ENCODE measurements at places on chromosomes 13 and 19.

DNA sequence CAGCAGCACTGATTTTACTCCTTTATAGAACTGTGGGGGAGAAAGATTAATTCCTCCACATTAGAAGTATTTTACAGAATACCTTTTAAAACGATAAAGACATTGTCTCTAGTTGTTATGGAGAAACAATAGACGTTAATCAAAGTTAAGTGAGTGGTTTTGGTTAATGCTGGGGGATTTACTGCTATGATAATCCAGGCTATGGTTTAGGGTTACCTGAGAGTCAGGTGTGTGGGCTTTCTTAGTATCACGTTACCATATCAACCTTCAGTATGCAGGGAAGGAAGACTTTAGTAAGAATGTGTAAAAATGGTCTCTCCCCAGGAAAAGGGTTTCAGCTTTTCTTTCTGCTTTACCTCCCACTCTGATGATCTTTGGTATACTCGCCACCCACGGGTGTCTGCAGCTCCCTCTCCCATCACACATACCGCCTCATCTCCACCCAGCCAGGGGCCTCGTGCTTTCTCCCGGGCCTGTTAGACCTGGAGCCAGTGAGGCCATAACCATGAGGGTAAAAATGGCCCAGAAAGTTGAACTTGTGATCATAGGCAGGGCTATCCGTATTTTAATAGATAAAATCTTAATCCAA, 45.6 kb upstream of the WDFY2 start:
- DNase-seq: no peak

DNA sequence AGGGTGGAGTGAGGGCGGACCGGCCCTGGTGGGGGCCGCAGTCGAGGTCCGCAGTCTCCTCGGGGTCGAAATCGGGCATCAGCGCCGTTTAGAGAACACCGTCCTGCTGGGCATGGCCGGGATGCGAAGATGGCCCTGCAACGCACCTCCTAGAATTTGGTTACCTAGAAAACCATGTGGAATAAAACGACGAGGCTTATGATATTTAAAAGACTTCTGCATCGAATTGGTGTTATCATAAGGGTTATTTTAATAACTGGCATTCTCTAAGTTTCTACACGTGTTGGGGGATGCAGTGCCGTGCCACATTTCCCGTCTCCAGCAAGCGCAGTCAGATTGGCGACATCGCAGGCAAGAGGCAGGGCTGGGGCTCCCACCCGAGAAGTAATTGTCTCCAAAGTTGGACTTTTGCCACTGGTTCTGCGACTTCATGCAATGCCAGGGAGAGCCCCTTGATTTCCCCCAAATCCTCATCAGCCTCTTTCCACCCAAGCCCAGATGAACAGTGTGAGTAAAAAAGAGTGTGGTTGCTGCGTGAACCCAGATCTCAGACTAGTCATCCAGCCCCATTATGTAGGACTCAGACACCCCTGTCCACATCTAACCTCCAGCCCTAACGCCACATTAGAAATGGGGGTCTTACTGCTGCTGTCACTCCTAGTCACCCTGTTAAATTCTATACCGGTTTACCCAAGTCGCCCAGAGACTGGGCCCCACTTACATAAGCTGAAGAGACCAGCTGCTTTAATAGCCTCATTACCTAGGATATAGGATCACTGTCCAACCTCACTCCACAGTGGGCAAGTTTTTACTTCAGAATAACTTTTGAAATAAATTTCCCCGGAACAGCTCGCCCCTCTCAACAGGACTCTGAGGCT, 571 bp upstream of the DHRS12 start:
- peak; percentile 60 for DNase-seq

DNA sequence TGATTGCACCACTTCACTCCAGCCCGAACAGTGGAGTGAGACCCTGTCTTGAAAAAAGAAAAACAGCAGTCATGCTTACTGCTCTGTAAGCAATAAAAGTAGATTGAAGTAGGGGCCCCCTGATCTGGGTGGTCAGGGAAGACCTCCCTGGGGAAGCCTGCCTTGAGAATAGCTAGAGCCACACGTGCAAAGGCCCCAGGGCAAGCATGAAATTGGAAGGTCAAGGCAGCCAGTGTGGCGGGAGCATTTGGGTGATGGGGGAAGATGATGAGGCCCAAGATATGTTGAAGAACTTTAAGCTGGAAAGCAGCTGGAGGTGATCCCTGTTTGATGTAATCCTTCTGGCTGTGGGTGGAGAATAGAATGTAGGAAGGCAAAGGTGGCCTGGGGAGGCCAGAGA, 104.4 kb downstream of the SIPA1L3 start:
- DNase-seq: no peak

GRCh38 chr13:109746364-109746763, 40.0 kb downstream of the IRS2 start:
- DNase-seq: no peak

DNA sequence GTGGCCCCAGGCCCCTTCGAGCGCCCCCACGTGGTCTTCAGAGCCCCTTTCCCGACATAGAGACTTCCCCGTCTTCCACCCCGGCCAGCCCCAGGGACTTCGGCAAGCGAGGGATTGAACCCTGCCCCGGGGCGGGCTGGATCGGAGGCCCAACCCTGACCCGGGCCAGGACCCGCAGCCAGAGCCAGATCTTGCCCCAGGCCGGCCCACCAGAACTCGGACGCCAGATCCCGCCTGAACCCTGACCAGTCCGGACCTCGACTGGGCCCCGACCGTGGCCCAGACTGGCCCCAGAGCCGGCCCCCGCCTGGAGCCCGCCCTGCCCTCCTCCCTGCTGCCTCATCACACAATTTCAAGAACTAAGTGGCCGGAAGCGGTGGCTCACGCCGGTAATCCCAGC, 253 bp upstream of the TPTE2 start:
- DNase-seq: no peak

- no peak for DNase-seq
Measured at GRCh38 chr19:36838784-36839324, 667 bp upstream of the ZNF790 start.

DNA sequence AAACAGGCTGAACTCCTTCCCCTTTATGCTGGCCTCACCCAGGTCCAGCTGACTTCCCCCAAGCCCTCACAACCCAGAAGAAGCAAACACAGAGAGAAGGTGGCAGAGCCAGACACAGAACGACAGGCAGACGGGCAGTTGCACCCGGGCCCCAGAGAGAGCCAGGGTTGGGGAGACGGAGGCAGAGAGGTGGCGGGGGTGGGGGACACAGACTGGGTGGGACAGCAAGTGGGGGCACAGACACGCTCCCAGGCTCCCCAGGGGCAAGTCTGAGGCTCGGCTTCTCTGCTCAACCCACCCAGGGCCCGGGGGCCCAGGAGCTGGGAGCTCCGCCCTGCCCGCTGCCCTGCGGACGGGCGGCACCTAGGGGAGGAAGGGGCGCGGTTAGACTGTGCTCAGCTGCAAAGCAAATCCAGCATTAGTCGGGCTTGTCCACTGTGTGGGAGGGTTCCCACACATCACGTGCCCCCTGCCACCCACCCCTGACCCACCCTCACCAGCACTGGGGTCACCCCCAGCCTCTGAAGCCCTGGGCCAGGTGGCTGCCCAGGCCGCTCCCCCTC, 31.3 kb upstream of the ASF1B start:
- DNase-seq: peak; percentile 37

DNA sequence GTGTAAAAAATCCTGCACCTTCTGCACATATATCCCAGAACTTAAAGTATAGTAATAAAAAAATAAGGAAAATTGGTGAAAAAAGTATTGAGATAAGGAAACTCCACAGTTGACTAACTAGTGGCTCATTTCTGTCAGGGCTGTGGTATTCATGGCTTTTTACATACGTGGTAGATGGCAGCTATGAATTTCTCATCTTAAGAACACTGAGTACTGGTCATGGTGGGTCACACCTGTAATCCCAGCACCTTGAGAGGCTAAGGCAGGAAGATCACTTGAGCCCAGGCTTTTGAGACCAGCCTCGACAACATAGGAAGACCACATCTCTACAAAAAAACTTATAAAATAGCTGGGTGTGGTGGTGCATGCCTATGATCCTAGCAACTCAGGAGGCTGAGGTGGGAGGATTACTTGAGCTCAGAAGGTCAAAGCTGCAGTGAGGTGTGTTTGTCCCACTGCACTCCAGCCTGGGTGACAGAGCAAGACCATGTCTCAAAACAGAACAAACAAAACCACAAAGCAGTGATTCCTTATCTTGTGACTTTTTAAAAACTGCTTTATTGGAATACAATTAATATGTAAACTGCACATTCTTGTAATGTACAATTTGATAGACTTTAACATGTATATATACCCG, 16.8 kb downstream of the SLAIN1 start:
- no peak for DNase-seq

DNA sequence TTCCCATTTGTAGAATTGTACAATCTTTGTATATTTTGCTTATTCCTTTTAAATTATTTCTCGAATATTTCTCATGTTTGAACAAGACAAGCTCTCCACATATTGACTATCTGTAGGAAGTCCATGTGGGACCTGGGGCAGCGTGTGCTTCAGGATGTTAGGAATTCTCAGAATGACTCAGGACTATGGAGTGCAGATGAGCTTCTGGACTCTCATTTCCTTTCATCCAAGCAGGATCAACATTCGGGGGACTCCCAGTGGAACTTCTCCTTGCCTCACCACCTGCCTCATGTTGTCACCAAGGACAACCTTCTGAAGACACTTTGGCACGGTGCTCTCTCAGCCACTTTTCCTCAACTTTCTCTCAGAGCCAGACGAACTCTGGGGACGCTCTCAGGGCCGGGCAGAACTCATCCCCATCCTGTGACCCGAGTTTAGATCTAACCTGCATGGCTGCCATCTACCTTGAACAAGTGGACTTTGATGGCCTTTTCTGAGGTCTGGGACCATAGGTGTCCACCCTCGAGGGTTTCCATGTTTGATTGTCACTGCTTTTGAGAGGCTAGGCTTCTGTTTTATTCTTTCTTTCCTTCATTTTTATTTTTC, 441.7 kb downstream of the IRS2 start:
- no peak for DNase-seq

- DNase-seq: no peak
Measured at GRCh38 chr19:7682175-7682855, 1.7 kb downstream of the TRAPPC5 start.

DNA sequence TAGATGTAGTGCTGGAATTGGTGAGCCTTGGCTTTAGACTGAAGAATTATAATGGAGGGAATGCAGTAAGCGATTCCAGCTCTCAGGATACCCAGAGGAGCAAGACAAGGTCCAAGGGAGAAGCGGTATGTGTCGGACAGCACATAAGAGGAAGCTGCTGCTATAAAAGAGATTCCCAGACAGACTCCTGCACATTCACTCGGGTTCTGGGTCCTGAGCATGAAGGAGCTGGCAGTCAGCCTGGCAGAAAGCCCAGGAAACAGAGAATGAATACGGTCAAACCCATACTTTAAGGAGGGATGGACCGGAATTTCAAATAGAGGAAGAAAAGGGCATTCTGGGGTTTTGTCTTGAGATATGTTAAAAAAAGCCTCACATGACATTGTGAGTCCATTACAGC, 308.3 kb downstream of the DNAJC15 start:
- DNase-seq: no peak

GRCh38 chr13:33017323-33017929, 1.2 kb downstream of the KL start:
- DNase-seq: peak; percentile 46

GRCh38 chr13:60811581-60811980, 414.6 kb downstream of the TDRD3 start:
- DNase-seq: no peak

GRCh38 chr13:66530686-66531085, 699.5 kb downstream of the PCDH9 start:
- no peak for DNase-seq

All from CD4-positive, alpha-beta T cell treated with Interleukin-10 for 1 hour (primary cell).